ENCODE measurements at places on chromosomes 2 and 18.
A peak's percentile ranks its signal among the peaks of the same experiment; 100 is the strongest.

DNA sequence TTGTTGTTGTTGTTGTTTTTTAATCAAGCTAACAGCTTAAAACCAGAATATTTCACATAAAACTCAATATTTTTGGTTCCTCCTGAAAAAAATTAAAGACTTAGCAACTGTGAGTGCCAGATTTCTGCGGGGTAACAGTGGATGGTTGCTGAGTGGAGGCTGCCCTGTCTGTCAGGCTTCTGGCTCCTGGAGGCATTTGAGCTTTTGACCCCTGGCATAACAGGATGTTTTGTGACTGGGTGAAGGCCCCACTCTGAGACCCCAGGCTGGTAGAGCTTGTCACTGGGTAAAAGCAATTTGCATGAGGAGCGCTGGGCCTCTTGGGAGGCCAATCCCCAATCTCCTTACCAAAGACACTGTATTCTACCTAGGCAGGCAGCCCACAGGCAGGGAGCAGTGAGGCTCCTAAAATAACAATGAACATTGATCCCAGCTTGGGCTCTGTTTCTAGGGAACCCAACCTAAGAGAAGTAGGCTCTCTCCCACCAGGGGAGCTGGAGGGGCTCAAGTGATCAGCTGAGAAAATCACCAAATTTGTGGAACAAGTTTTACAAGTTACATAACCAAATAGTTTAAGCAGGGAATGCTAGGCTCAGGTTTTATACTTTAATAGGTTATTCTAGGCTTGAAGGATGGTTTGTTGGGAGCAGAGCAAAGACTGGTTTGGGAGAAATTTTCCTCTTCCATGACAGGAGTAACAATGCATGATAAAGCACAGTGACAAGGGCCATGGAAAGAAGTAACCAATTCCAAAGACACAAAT lies 5.9 kb upstream of the SPRED2 start:
- H3K27me3 ChIP-seq, result no peaks in the 10 kb centered on the region
- H3K36me3 ChIP-seq, result no peaks in the 10 kb centered on the region
- no peak overlapping the region for H3K4me3 ChIP-seq
- H3K27ac ChIP-seq, result peak overlapping the region; percentile 40

DNA sequence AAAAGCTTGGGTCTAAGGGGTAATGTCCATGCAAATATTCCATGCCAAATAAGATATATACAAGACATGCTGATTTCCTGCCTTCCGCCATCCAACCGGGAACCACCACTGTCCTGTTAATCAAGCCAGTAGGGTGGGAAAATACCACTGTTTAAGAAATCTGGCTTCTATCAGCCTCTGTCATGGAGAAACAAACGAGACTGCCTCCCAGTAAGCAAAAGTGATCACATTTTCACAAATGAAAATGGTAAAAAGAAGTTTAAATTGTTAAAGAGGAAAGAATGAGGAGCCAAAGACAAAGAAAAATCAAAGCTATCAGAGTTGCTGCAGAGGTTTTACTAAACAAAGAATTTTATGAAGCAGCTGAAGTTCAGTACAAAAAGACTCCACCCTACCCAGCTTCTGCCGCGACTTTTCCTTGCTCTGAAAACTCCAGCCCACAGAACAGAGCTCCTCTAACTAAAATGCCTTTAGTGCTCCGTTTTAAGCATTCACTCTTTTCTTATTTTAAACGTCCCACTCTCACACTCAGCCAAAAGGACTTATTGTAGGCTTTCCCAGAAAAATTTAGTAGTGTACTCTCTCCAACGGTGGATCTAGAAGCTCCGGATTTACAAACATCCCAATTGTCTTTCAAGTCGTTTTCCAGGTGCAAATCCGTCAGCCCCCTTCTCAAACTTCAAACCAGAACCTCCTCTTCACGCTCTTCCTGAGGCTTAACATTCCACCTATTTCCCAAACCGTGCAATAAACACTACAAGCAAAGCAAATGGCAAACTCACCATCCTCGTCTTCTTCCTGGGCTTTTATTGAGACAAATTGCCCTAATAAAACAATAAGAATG lies 613 bp downstream of the COL5A2 start:
- H3K4me3 ChIP-seq, result peak overlapping the region; percentile 95
- no peaks in the 10 kb centered on the region for H3K27me3 ChIP-seq
- peak overlapping the region; percentile 84 for H3K27ac ChIP-seq
- peaks cover 18% of the 10 kb centered on the region for H3K4me1 ChIP-seq
- no peaks in the 10 kb centered on the region for H3K36me3 ChIP-seq
- DNase-seq, result no peak

- H3K4me3 ChIP-seq, result no peak overlapping the region
- no peak overlapping the region for H3K27ac ChIP-seq
- DNase-seq, result no peak
- no peaks in the 10 kb centered on the region for H3K36me3 ChIP-seq
- no peaks in the 10 kb centered on the region for H3K27me3 ChIP-seq
These were observed 247.1 kb downstream of the OSR1 start for GRCh38 chr2:19111354-19111753.

DNA sequence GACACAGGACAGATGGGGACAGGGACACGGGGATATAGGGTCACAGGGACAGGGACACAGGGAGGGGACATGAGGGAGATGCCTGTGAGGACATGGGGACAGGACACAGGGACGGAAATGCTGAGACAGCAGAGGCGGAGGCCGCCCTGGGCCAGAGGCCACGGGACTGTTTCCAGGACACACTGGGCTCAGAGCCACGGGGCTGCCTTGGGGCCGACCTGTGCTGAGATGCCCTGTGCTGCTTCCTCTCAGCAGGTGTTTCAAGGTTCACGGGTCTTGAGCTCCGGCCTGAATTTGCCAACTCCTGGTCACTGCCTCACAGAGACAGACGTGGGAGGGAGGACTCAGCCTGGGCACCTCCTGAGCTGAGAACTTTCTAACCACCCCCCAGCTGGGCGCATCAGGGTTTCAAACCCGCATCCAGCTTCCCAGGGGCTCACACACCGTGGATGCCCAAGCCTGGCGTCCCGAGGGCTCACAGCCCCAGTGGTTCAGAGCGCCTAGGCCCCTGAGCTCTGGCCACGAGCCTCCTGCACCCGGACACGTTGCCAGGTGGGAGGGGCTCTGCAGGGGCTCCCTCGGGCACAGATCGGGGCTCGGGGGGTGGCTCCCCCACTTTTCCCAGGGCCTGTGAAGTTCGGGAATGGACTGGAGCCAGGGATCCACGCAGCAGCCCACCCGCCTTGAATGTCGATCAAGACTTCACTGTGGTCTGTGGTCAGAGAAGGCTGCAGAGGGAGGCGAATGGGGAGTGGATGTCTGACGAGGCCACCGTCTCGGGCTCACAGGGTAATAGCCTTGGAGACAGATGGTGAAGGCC lies 64.1 kb downstream of the SLC66A2 start:
- H3K36me3 ChIP-seq, result no peaks in the 10 kb centered on the region
- H3K27me3 ChIP-seq, result no peaks in the 10 kb centered on the region
- no peaks in the 10 kb centered on the region for H3K4me1 ChIP-seq
- no peak overlapping the region for H3K27ac ChIP-seq
- no peak overlapping the region for H3K4me3 ChIP-seq
- no peak for DNase-seq

- no peak overlapping the region for H3K4me3 ChIP-seq
- H3K4me1 ChIP-seq, result no peaks in the 10 kb centered on the region
These were observed 40.8 kb downstream of the DSEL start for GRCh38 chr18:67475673-67476072.

DNA sequence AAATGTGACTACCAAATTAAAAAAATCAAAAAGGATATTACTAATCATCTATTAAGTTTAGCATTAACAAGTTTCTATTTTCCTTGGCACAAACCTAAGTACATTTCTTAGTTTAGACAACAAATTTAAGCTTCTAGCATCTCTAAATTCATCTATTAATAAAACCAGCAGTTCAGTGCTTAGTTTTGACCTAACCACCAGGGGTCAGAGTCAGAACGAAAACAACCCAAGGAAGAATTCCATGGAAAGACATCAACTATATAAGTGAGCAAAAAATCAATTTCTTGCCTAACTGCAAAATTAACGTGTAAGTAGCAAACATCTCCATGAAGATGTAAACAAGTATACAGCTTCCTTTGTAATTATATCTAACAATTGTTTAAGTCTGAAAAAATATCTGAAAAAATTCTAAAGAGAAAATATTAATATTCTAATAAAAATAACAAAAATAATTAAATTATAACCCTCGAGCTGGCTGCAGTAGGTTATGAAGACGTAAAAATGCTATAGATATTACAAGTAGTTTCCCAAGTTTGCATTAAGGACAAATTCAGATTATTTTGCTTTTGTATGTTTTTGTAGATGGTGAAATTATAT lies 83.7 kb downstream of the CERKL start:
- H3K36me3 ChIP-seq, result no peaks in the 10 kb centered on the region

Data from Panc1 (cell line).